ENCODE measurements at places on chromosomes 7 and 10. TPM values are rescaled to one million over a fixed set of nuclear protein-coding genes. Genes with fewer than 3 reads are reported as not detected.

DNA sequence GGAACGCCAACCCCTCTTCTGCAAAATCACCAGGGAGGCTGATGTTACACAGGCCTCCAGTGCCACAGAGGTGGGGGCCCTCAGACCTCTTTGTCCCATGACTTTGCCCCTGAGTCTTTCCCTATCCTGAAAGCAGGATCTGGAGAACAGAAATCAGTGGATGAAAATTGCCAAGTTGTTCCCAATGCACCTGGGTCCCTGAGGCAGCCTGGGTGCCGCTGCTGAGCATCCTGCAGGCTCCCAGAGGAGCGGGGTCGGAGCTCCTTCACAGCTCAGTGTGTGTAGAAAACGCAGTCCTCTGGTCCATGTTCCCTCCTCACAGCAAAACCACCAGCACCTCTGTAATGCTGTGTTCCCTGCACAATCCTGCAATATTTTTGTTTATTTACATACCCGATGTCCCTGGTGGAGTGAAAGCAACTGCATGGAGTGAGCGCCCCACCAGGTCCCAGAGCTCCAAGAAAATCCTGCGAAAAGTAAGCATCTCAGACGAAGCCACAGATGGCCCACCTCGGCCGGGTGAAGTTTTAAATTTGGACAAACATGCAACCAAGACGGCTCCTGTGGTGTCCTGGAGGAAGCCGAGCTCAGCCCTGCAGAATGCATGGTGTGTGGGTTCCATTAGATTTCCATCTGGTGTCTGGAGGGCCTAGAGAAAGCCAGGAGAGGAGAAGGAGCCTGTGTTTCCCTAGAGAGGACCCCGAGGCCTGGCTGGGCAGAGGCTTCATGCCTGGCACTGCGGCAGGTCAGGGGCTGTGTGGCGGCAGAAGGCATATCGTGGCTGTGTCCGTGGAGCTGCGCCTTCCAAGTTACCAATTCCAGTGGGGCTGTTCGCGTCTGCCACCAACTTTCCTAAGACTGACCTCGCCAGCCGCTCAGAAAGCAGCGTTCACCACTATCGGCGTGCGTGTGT lies 235.2 kb downstream of the WDR37 start:
- DNase-seq, result no peak

DNA sequence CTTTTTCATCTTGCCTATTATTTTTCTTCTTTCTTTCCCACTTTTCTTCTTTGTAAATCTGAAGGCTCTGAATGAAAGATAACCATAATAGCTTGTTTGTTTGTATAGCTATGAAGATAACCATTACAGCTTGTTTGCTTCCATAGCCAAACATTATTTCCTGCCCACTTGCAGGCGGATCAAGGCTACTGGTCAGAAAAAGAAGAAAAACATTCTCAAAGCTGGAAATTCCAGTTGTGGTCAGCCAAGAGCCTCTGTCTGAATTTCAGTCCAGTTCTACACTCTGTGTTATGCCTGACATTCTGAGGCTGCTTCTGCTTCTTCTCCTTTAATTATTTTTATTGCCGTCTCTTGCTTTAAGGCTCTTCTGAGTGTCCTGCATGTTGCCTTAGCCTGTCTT lies 48.9 kb downstream of the TMEM178B start:
- DNase-seq, result no peak

PPP1R3C gene
- total RNA-seq, result 19.6 TPM

GRCh38 chr10:75660823-75661222 lies 229.4 kb downstream of the LRMDA start:
- DNase-seq, result no peak

DNA sequence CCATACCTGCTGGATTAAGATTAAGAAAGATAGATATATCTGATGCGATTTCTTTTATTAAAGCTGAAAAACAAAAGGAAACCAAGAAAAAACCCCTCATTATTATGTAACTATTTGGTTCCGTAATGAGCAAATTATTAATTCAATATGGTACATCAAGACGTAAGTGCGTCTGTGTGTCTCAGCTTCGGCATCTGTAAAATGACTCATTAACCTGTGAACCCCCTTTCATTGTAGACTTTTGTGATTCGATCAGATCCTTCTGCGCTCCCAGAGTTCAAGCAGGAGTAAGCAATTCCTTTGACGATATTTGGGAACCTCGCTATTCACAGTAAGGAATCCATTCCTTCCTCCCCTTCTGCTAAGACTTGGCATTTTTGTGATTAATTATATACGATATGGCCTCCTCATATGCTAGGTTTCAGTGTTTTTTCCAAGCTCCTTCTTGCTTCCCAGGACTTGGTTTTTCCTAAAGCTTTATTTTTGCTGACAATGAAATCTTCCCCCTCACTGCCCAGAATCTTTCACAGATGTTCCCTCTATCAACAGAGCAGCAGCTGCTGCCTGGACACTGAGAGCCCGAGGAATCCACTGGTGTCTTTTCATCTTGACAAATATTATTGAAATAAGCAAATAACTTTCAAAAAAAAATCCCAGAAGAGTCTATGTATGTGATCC lies 171.7 kb upstream of the CELF2 start:
- DNase-seq, result no peak

GRCh38 chr10:127805950-127806349 lies 69.0 kb downstream of the FOXI2 start:
- DNase-seq, result no peak

ST7 gene
- total RNA-seq, result 50.1 TPM

CYP3A4 gene
- total RNA-seq, result not detected

DNA sequence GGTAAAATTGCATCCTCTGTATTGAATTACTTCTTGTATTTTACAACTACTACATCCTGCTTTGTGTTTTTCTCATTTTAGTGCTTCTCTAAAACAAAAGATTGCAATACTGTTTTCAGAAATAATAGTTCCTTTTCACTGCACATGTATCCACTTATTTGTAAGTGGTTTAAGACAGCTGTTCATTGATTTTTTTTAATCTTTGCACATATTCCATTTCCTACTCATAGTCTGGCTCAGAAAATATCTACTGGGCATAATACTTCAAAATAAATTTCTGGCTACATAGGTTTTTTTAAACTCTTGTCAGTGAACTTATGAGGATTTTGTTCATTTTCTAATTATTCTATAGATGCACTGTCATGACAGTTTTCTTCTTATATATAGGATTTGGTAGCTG lies 54.8 kb downstream of the SND1 start:
- DNase-seq, result no peak

CNNM1 gene
- 6.3 TPM for total RNA-seq

NRAP gene
- total RNA-seq, result 0.09 TPM

HOXA6 gene
- total RNA-seq, result not detected

SYT15 gene
- 1.8 TPM for total RNA-seq
